Large intestine (tissue), 12 donors: ENCODE measurements at places on chromosomes 5 and 9. TPM values are rescaled to one million over a fixed set of nuclear protein-coding genes. Genes with fewer than 3 reads are reported as not detected.

KIAA1958 gene
- polyA plus RNA-seq, result 8.9 TPM

IL7R gene
- polyA plus RNA-seq, result 9.9 TPM

PCDHA5 gene
- 0.46 TPM for polyA plus RNA-seq

DUSP1 gene
- polyA plus RNA-seq, result 197 TPM

PCDHGC5 gene
- 0.39 TPM for polyA plus RNA-seq

TSLP gene
- polyA plus RNA-seq, result 0.19 TPM

BHMT gene
- 0.87 TPM for polyA plus RNA-seq

C5orf34 gene
- polyA plus RNA-seq, result 3.0 TPM

LHX6 gene
- polyA plus RNA-seq, result 1.1 TPM

PCDHB12 gene
- polyA plus RNA-seq, result 1.2 TPM

DNA sequence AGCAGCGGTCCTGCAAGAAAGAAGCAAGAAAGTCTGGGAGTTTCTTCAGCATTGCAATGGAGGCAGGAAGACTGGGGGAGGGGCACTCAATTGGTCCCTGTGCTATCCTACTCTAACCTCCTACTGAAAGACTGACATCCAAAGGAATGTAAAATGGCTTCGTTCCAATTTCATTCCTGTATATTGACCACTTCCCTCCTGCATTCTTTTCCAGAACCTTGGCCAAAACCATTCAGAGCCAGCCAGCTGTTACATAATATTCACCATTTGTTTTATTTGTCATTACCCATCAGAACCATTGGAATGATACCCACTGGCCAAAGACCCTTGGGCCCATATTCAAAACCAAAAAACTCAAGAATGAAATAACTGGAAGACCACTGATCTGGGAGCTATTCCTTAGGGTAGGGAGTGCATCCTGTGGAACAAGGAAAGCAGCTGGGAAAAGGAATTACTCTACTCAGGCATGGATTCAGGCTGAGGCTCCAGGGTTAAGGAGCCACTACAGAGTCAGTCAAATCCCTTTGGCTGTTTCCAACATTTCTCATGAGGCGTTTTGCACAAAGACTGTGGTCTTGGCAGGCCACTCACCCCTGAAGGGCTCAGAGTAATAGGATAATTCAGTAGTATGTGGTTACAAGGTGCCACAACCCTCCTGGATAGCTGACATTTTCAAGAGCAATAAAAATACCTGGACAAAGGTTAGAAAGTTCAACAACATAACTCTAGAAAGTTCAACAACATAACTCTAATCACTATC, 148.7 kb upstream of the SLC1A3 start:
- no peaks in the 10 kb centered on the region for H3K36me3 ChIP-seq
- H3K27ac ChIP-seq, result peak overlapping the region; percentile 37
- peaks cover 3% of the 10 kb centered on the region for H3K27me3 ChIP-seq
- no peaks in the 10 kb centered on the region for H3K4me1 ChIP-seq
- DNase-seq, result peak; percentile 20

DNA sequence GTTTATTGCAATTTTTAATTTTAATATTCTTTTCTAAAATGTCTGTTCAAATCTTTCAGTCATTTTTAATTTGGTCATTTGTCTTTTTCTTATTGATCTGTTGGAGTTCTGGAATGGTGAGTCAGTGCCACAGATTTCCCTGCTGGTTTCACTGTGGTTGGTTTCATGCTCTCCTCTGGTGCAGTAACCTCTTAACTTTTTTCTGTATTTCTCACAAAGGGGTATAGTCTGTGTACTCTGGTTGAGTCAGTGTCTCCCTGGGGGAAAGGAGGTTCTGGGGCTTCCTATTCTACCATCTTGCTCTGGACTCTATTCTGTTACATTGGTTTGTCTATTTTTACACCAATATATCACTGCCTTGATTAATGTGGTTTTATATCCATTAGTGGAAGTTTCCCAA, 178.8 kb downstream of the CSNK1G3 start:
- no peaks in the 10 kb centered on the region for H3K36me3 ChIP-seq
- H3K4me3 ChIP-seq, result no peak overlapping the region
- H3K27ac ChIP-seq, result no peak overlapping the region
- no peaks in the 10 kb centered on the region for H3K27me3 ChIP-seq

DNA sequence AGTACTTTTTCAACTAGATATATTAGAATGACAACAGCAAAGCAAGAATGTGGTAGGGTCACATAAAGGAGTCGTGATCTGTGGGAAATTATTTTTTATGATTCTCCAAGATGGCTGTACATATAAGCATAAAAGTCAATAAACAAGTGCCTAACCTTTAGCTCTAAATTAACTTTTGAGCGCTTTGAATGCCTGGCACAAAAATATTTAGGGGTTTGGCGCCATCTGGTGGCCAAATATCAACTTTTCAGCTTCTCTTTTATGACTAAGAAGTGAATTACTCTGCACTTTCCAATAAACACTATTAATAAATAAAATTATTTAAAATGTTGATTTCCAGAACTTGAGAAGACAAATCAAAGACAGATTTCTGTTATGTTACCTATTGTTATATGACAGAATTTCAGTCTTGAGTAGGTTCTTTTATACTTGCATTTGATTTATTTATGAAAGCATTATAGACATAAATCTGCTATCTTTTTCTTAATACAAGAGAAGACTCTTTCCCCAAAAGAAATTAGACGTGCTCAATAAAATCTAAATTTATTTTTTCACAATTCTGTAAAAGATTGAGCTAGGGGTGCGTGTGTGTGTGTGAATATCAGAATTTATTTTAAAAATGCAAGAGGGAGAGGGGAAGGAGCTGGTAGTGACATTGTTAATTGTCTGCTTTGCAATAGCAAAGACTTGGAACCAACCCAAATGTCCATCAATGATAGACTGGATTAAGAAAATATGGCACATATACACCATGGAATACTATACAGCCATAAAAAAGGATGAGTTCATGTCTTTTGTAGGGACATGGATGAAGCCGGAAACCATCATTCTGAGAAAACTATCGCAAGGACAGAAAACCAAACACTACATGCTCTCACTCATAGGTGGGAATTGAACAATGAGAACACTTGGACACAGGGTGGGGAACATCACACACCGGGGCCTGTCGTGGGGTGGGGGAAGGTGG, 36.7 kb upstream of the ARRDC3 start:
- peak; percentile 36 for DNase-seq
- no peak overlapping the region for H3K27ac ChIP-seq
- H3K4me3 ChIP-seq, result no peak overlapping the region

DNA sequence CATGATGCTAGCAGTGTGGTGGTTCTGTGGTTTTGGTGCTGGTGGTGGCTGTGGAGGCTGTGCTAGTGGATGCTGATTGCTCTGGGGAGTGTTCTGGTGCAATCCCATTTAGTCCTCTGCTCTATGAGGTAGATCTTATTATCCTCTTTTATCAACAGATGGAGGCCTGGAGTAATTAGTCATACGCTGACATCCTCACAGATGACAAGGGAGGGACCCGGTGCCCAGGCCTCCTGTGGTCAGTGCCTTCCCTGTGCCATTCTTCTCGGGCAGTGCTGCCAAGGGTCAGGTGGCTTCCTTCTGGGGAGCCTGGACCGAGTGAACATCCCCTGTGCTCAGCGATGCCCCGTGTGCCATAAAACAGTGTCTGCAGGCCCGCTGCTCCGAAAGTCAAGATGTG, 74.5 kb downstream of the COL5A1 start:
- no peak overlapping the region for H3K27ac ChIP-seq
- DNase-seq, result no peak
- no peak overlapping the region for H3K4me3 ChIP-seq
- H3K36me3 ChIP-seq, result no peaks in the 10 kb centered on the region
- no peaks in the 10 kb centered on the region for H3K4me1 ChIP-seq

- H3K36me3 ChIP-seq, result no peaks in the 10 kb centered on the region
- no peak for DNase-seq
- H3K4me3 ChIP-seq, result no peak overlapping the region
- H3K27me3 ChIP-seq, result no peaks in the 10 kb centered on the region
- H3K27ac ChIP-seq, result no peak overlapping the region
These were observed 508.9 kb downstream of the NTRK2 start for GRCh38 chr9:85178474-85178873.

DNA sequence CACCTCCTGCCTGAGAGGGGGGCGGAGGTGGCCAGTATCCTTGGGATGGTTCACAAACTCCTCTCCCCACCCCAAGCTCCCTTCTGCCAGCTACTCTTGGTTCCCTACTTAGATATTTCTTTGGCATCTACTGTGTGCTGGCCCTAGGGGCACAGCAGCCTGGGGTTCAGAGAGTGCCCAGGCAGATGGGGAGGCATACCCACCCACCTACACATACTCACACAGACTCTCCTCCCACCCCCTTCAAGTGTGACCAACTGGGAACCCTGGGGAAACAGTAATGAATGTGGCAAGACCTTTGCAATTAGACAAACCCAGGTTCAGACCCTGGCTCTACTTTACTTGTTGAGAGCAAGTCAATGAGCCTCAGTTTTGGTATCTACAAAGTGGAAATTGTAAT, 44.4 kb upstream of the PSD2 start:
- H3K4me1 ChIP-seq, result peaks cover 25% of the 10 kb centered on the region
- H3K27me3 ChIP-seq, result peaks cover 48% of the 10 kb centered on the region
- DNase-seq, result no peak
- no peak overlapping the region for H3K4me3 ChIP-seq
- H3K27ac ChIP-seq, result no peak overlapping the region
- H3K36me3 ChIP-seq, result no peaks in the 10 kb centered on the region

DNA sequence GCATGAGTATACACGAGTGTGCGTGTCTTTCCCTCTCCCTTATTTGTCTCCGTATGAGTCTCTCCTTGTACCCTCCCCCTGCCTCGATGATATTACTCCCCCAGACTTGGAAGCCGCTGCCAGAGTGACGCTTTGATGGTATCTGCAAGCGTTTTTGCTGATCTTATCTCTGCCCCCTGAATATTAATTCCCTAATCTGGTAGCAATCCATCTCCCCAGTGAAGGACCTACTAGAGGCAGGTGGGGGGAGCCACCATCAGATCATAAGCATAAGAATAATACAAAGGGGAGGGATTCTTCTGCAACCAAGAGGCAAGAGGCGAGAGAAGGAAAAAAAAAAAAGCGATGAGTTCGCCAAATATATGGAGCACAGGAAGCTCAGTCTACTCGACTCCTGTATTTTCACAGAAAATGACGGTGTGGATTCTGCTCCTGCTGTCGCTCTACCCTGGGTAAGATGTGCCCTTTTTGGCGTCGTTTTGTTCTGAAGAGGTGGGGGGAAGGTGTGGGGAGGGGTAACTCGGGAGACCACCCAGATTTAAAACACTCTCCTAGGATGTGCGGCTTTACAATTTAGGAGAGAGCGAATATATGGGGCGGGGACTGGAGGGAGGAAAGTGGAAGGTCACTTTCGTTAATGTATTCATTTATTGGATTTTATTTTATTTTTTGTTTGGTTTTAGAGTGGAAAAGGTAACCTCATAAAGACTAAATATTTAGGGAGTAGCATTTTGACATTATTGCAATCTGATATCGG, at the start of gene GABRG2:
TSS of gene GABRG2 (plus strand) at position 119 of the 757 bp plus-strand sequence. CDS start at position 346, 227 bp downstream.
- no peak within 1 kb of the TSS for H3K27ac ChIP-seq
- no peak within 1 kb of the TSS for H3K4me3 ChIP-seq
- no peaks in the 10 kb centered on the region for H3K4me1 ChIP-seq
- no peak for DNase-seq
- H3K36me3 ChIP-seq, result no peaks in the 10 kb centered on the region
- H3K27me3 ChIP-seq, result peaks cover 2% of the 10 kb centered on the region

- H3K4me1 ChIP-seq, result peaks cover 5% of the 10 kb centered on the region
- H3K27me3 ChIP-seq, result no peaks in the 10 kb centered on the region
- peak overlapping the region; percentile 73 for H3K27ac ChIP-seq
- H3K36me3 ChIP-seq, result peaks cover 2% of the 10 kb centered on the region
- peak; percentile 55 for DNase-seq
These were observed 165.3 kb downstream of the BNC2 start for GRCh38 chr9:16705111-16705604.

- no peak overlapping the region for H3K4me3 ChIP-seq
- peaks cover 55% of the 10 kb centered on the region for H3K4me1 ChIP-seq
These were observed 177.2 kb upstream of the MAP3K1 start for GRCh38 chr5:56638061-56638621.

- peaks cover 63% of the 10 kb centered on the region for H3K27me3 ChIP-seq
- H3K4me1 ChIP-seq, result peaks cover 7% of the 10 kb centered on the region
- no peak overlapping the region for H3K27ac ChIP-seq
- H3K4me3 ChIP-seq, result peak overlapping the region; percentile 71
- DNase-seq, result no peak
These were observed 750 bp downstream of the TRIM36 start for GRCh38 chr5:115168829-115169486.

- peaks cover 7% of the 10 kb centered on the region for H3K4me1 ChIP-seq
- no peak for DNase-seq
- H3K36me3 ChIP-seq, result no peaks in the 10 kb centered on the region
- H3K4me3 ChIP-seq, result no peak overlapping the region
These were observed 6.9 kb downstream of the RAB14 start for GRCh38 chr9:121194730-121195129.

DNA sequence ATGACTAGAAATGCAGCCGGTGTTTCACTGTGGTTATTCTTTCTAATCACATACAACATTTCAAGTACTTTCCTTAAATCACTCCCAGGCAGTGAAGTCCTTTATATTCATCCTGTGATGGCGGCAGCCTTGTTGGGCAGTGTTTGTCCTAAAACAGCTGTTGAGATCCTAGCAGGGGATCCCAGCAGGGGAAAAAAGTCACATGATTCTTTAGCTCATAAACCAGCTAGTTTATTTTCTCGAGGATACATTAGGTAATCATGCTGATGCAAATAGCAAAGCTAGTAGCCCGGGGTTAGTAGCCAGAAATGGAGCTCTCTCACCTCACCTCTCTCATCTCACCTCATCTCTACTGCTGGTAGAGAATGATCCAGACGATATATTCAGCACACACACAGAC, 70.5 kb downstream of the FOXD1 start:
- H3K27me3 ChIP-seq, result peaks cover 52% of the 10 kb centered on the region
- no peak for DNase-seq
- H3K36me3 ChIP-seq, result no peaks in the 10 kb centered on the region
- H3K27ac ChIP-seq, result no peak overlapping the region
- peaks cover 3% of the 10 kb centered on the region for H3K4me1 ChIP-seq

- DNase-seq, result peak; percentile 52
- no peak overlapping the region for H3K4me3 ChIP-seq
These were observed 18.4 kb downstream of the POU5F2 start for GRCh38 chr5:93723005-93723404.

GRCh38 chr9:4829969-4830368, 37.2 kb downstream of the RCL1 start:
- no peak overlapping the region for H3K4me3 ChIP-seq
- peaks cover 11% of the 10 kb centered on the region for H3K36me3 ChIP-seq
- no peaks in the 10 kb centered on the region for H3K27me3 ChIP-seq
- DNase-seq, result no peak

DNA sequence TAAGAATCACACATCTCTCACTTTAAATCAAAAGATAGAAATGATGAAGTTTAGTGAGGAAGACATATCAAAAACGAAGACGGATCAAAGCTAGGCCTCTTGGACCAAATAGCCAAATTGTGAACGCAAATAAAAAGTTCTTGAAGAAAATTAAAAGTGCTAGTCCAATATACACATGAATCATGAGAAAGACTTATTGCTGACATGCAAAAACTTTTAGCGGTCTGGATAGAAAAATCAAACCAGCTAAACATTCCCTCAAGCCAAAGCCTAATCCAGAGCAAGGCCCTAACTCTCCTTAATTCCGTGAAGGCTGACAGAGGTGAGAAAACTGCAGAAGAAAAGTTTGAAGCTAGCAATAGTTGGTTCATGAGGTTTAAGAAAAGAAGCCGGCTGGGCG, 164.4 kb upstream of the PANK3 start:
- H3K27me3 ChIP-seq, result peaks cover 5% of the 10 kb centered on the region
- no peak for DNase-seq
- no peak overlapping the region for H3K4me3 ChIP-seq
- H3K4me1 ChIP-seq, result no peaks in the 10 kb centered on the region
- H3K36me3 ChIP-seq, result no peaks in the 10 kb centered on the region
